Activated CD4-positive, alpha-beta T cell treated with anti-CD3 and anti-CD28 coated beads, Interleukin-2, amount 10 ng/mL, durations not matched to agents 7 days and 5 days (primary cell): ENCODE measurements at places on chromosomes 12 and 14. TPM values are rescaled to one million over a fixed set of nuclear protein-coding genes. Genes with fewer than 3 reads are reported as not detected.

GRCh38 chr12:67449591-67450052, 180.5 kb downstream of the CAND1 start:
- peak; percentile 8 for DNase-seq

DNA sequence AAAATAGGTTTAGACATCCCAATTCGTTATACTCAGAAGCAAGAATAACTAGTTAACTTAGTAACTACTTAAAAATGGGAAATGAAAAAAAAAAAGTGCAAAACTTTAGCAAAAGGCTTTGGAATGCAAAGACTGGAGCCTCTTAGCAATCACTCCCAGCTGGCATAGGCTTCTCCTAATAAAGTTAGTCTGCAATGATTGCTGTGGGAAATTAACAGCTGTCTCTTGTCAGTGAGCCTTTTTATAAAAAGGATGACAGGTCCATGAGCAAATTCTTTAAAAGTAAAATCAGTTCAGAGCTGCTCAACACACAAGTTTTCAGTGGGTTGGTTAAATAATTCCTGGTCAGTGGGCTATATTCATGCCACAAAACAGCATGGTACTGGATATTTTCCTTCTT, 7.4 kb upstream of the SYCP3 start:
- no peak for DNase-seq

GRCh38 chr12:88553941-88554658, 26.2 kb downstream of the KITLG start:
- no peak for DNase-seq

Gene TMBIM4
- total RNA-seq, result 83.5 TPM

- no peak for DNase-seq
These were observed 108.1 kb downstream of the MGAT4C start for GRCh38 chr12:86148071-86148470.

GRCh38 chr12:31568498-31568897, 22.4 kb downstream of the DENND5B start:
- DNase-seq, result no peak

Gene ASCL1
- not detected for total RNA-seq

DNA sequence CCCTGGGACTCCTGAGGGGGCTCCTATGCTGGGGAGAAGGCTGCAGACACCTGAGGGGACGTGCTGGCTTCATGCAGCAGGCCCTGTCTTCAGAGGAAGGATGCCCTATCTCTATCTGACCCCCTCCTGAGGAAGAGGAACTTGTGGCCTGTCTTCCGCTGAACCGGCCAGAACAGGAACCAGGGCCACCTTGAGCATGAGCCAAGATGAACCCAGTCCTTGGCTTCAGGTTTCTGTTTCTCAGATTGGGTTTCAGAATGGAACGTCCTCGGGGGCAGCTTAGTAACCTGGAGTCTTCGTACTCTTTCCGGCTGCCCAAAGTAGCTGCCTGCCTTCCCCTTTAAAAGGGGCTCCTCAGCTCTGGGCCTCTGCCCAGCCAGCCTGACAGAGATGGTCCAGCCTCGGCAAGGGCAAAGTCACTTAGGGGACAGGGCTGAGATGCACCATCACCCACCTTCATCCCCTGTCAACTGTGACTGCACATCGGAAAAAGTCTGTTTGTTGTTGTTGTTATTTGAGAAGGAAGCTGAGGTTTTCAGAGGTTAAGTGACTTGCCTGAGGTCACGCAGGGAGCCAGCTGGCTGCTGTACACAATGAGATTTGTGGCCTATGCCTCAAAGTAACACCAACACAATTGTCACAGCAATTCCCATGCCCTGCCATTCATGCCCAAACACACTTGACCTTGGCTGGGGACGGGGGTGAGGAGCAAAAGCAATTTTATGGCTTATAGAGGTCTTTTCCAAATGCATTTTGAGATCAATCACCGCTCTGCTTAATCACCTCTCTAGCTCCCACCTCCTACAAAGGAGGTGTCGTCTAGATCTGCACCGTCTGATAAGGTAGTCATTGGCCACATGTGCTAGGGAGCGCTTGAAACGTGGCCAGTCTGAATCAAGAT, 13.4 kb downstream of the ASB2 start:
- peak; percentile 79 for DNase-seq

DNA sequence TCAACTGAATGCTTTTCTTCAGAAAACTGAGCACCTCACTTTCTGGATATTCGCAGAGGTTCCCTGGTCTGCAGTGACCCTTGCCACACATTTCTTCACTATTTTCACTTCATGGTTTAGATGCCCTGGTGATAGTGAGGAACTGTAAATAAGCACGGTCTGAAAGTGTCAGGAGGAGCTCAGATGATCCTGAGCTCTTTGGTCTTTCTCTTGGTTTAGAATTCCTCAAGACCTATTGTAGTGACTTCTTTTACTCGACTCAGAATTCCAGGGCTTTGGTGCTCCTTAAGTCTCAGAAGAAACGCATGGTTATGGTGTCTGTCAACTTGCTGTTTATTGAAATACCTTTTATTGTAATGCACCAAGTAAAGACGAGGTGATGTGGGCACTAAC, 84.0 kb downstream of the SAMD4A start:
- DNase-seq, result no peak

Gene REM2
- total RNA-seq, result 0.69 TPM

DNA sequence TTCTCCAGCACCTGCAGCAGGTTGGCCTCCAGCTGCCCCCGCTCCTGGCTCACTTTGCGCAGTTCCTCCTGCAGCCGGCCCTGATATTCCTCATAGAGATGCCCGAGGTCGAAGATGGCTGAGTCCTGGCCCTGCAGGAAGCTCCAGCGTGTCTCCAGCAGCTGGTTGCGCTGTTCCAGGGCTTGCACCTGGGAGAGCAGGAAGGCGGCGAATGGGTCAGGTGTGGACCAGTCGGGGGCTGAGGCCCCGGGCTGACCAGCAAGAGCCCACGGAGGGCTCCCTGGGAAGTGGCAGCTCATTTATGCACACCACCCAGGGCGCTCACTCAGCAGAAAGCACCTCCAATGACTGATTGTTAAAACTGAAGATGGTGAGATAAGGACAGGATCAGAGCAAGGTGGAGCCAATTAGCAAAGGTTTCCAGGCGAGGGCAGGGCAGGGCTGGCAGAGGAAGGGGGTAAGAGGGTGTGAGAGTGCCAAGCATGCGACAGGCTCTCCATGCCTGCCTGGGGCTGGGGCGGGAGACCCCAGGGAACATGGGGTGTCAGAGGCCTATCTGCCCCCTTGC, 6.3 kb downstream of the KRT80 start:
- no peak for DNase-seq

GRCh38 chr12:51922762-51923505, 15.6 kb downstream of the ACVRL1 start:
- DNase-seq, result no peak

DNA sequence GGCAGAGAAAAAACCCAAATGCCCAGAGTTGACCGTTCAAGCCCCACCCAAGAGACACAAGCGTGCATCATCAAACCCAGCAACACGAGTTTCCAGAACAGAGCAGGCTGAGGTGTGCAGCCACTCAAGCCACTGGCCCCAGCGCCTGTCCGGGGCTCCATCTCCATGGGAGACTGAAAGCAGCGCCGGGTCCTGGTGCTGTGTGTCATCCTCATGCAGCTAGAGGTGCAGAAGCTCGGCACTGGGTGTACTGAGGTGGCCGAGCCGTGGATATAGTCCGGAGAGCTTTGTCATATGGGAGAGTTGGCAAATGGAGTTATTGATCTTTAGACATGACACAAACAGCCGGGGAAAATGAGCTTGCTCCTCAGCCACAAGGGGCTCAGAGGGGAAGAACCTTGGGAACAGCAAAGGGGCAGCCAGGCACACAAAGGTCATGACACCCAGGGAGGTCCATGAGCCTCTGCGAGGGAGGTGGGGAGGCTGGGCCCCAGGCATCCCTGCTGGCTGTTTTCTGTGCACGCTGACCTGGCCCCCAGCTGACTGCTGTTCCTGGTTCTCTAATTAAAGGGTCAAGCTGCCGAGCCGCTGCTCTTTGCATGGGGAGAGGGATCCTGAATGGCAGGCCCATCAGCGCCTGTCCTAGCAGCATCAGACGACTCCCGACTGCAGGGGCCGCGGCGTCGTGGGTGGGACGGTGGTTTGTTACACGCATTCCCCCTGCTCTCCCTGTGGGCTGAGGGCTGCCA, 145.4 kb upstream of the SFSWAP start:
- no peak for DNase-seq

Gene NPFF
- not detected for total RNA-seq

DNA sequence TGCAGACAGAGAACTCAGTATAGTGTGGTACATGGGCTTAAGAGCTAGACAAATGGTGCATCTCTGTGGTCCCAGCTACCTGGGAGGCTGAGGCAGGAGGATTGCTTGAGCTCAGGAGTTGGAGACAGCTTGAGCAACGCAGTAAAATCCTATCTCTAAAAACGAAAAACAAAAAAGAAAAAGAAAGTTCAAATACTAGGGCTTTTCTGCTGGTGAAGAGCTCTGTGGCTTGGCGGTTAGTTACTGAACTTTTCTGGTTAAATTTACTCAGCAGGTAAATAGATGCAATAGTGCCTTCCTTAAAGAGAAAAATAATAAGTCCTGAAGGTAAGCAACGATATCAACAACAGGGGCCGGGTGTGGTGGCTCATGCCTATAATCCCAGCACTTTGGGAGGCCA, 31.4 kb upstream of the RAP1B start:
- peak; percentile 41 for DNase-seq

GRCh38 chr12:69024413-69024812, 91.4 kb upstream of the CPM start:
- no peak for DNase-seq

- no peak for DNase-seq
These were observed 319.2 kb downstream of the BCL11B start for GRCh38 chr14:98952593-98953350.

Gene TSPAN19
- total RNA-seq, result not detected

DNA sequence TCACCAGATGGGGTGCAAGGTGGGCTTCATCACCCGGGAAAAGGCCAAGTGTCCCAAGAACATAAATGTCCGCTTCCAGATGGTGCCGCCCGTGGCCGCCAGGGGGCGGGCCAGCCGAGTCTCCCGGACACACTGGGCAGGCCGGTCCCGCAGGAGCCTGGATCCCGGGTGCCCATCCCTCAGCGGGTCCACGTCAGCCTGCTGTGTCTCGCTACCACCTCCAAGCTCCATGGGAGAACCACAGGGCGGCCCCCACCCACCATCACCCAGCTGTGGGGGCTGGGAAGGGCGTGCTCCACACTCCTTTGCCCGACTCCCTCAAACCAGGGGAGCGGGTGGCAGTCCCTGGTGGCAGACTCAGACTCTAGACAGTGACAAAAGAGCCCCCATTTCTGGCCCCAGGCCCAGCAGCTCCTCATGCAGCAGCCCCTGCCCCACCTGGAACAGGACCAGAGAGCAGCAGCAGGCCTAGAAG, 22.0 kb upstream of the NUDT14 start:
- peak; percentile 62 for DNase-seq

Gene LRRK2
- not detected for total RNA-seq

DNA sequence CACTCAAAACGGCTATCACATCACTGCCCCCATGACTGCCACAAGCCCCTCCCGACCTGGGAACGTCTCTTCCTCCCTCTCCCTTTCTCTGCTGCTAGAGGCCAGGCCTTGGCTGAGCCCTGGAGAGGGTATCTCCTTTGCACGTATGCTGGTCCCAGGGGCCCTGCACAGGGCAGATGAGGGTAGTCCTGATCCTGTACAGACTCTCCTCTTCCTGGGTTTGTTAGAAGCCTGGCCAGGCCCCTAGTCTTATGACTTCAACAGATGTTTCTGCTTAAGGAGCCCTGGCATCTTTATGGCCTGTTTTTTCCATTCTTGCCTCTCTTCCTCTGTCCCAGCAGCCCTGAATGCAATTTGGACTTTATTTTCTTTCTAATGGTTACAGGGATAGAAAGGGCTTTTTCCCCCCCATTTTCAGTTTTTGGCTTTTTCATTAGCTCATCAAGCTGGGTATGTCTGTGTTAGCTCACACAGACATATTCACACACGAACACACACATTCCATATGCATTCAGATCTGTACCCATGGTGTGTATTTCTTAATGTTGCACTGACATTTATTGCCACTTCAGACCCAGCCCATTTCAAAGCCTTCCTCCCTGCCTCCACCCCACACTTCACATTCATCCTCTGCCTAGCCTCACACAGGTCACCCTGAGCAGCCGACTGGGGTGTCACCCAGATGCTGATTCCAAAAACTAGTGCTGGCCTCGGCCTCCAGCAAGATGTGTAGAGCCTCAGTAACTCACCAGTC, 203.2 kb downstream of the ZFP36L1 start:
- no peak for DNase-seq

DNA sequence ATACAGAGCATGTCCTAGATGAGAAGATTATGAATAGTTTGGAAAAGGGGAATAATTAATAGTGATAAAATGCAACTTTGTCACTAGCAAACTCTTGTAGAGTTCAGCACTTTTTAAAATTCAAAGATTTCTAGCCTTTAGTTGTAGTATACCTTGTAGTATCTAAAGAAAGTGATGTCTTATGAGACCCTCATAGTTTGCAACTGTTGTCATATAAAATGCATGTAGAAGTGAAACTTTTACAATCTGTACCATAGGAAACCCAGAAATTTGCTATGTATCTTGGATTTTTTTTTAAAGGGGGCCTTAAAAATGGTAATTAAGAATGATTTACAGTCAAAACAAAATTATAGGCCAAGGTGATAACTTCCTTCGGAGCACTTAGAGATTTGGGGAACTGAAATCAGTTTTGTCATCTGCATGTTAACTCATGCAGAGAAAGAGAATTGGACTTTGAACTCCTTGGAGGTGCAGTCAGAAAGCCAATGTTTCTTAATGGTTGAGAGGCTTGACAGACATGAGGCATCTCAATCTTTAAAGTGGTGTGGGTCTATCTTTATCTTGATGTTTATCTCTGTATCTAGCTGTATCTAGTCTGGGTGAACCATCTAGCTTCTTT, 1.3 kb downstream of the LRRK2 start:
- no peak for DNase-seq

GRCh38 chr12:32679920-32680237, 778 bp downstream of the DNM1L start:
- DNase-seq, result no peak

Gene SLC22A17
- total RNA-seq, result 3.0 TPM

DNA sequence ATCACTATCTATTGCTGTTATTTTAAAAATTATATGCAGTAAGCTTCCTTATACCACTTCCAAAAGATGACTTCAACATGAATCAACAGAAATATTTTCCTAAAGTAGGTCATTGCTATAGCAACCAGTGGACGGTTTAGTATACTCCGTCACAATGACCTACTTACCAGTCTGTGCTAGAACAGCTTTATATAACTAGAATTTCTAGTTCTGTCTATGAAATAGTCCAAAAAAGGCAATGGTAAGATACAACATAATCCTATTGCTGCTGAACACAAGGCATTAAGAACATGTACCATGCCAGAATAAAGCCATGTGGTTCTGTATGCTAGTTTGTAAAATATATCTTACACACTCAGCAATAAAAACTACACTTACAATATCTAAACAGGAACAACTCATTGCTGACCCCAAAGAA, 40.7 kb upstream of the MTERF2 start:
- no peak for DNase-seq

Gene PTPRR
- total RNA-seq, result not detected

Gene SIX1
- not detected for total RNA-seq
